HFFc6 (cell line): ENCODE measurements at places on chromosomes 12 and 14. TPM values are rescaled to one million over a fixed set of nuclear protein-coding genes. Genes with fewer than 3 reads are reported as not detected.

- H3K4me1 ChIP-seq = no peaks in the 10 kb centered on the region
- H3K36me3 ChIP-seq = peaks cover 5% of the 10 kb centered on the region
- no peak for DNase-seq
- no peaks in the 10 kb centered on the region for H3K27me3 ChIP-seq
- no peak overlapping the region for H3K4me3 ChIP-seq
- H3K27ac ChIP-seq = no peak overlapping the region
Observed at GRCh38 chr14:62546862-62547474, 498.3 kb downstream of the KCNH5 start.

- H3K27ac ChIP-seq = no peak overlapping the region
- no peak overlapping the region for H3K4me3 ChIP-seq
- peaks cover 59% of the 10 kb centered on the region for H3K27me3 ChIP-seq
- DNase-seq = no peak
Observed at GRCh38 chr12:52767427-52767826, 9.7 kb downstream of the KRT76 start.

- peaks cover 12% of the 10 kb centered on the region for H3K4me1 ChIP-seq
Observed at GRCh38 chr12:49568442-49569162, 660 bp upstream of the MCRS1 start.

Gene HELB
- total RNA-seq = 1.3 to 2.1 TPM (median 1.8 TPM) in 3 replicates

DNA sequence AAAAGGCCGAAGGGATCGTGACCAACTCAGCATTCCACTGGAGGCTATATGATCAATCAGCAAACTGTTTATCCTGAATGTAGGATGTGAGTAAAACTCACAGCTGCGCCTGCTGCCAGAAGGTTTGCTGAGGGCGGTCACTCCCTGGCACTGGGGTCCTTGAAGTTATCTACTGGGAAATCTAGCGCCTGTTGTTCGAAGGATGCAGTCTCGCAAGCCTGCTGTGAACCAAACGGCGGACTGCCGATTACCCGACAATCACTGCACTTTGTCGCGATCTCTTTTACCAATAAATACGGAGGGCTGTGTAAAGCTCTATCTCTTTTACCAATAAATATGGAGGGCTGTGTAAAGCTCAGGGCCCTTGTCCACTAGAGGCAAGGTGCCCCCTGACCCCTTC is 12.9 kb downstream of the DDX51 start:
- H3K27ac ChIP-seq = no peak overlapping the region
- H3K27me3 ChIP-seq = no peaks in the 10 kb centered on the region; the same call in none of the 2 replicates
- no peaks in the 10 kb centered on the region for H3K4me1 ChIP-seq
- peaks cover 32% of the 10 kb centered on the region for H3K36me3 ChIP-seq
- DNase-seq = no peak

GRCh38 chr12:93333828-93334227 is 43.9 kb upstream of the NUDT4 start:
- H3K4me3 ChIP-seq = no peak overlapping the region
- no peak for DNase-seq
- no peak overlapping the region for H3K27ac ChIP-seq

DNA sequence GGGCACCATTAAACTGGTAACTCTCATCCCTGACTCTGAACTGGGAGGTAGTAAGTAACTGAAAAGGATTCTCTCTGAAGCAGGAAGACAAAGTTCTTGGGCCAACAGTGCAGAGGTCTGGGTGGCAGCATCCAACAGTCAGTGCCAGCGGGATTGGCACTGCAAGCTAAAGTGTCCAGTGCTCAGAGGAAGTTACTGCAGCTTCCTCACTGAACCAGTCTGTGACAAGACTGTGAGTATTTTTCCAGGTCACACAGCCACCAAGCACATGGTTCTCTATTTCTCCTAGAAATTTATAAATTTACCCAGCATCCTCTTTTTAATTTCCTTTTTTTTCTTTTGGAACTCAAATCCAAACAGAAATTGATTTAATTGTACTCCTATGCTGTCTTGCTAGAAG is 81.6 kb upstream of the FAR2 start:
- peaks cover 3% of the 10 kb centered on the region; the same call in 1 of the 2 replicates for H3K27me3 ChIP-seq
- H3K36me3 ChIP-seq = no peaks in the 10 kb centered on the region
- H3K4me3 ChIP-seq = no peak overlapping the region
- DNase-seq = no peak
- no peak overlapping the region for H3K27ac ChIP-seq

Gene MANSC1
- 8.1 and 9.5 TPM in 2 replicates for total RNA-seq

DNA sequence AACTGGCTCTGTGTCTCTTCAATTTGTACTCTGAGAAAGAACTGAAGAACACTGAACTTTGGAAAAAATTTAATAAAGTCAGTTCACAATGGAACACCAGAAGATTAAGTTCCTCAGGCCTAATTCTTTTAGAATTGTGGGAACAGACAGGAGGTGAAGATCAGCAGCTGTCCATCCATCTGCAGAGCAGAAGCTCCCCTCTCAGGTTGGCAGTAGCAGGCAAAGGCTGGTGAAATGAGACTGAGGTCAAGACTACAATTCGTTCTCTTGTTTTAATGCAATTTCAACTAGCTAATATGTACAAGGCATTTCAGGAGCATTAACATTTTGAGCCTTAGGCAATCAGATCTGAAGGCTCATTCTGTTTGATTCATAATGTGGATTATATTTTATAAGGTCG is 10.3 kb upstream of the TRHDE start:
- H3K4me3 ChIP-seq = no peak overlapping the region
- H3K4me1 ChIP-seq = peaks cover 70% of the 10 kb centered on the region
- DNase-seq = no peak
- H3K27ac ChIP-seq = peak overlapping the region; percentile 38
- H3K27me3 ChIP-seq = no peaks in the 10 kb centered on the region; the same call in 1 of the 2 replicates

GRCh38 chr14:105093431-105094192 is 28.4 kb upstream of the GPR132 start:
- H3K4me3 ChIP-seq = peak overlapping the region; percentile 77
- H3K36me3 ChIP-seq = no peaks in the 10 kb centered on the region
- peaks cover 29% of the 10 kb centered on the region for H3K4me1 ChIP-seq
- DNase-seq = peak; percentile 67
- no peaks in the 10 kb centered on the region; the same call in 1 of the 2 replicates for H3K27me3 ChIP-seq

DNA sequence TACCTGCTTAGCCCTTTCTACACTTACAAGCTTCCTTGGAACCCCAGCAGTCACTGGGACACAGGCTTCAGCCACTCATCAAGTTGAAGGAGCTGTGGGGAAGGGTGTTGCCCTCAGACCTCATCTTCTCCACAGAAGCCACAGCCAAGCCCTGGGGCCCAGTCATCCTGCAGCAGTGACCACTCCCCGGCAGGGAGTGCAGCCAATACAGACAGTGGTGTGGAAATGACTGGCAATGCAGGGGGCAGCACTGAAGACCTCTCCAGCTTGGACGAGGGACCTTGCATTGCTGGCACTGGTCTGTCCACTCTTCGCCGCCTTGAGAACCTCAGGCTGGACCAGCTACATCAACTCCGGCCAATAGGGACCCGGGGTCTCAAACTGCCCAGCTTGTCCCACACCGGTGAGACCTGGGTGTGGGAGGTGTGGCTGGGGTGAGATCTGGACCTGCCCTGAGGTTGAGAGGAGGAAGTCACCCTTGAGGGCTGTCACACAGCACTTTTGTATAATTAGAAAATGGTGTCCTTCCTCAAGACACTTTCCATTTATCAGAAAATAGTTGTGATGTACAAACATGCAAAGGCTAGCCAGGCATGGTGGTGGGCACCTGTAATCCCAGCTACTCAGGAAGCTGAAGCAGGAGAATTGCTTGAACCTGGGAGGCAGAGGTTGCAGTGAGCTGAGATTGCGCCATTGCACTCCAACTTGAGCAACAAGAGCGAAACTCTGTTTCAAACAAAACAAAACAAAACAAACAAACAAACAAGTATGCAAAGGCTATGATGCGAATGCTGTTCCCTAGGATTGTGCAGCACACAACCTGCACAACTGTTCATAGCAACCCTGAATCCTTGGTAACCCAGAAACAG is 9.9 kb downstream of the GLI1 start:
- no peak for DNase-seq
- no peaks in the 10 kb centered on the region for H3K4me1 ChIP-seq
- no peaks in the 10 kb centered on the region; the same call in 1 of the 2 replicates for H3K36me3 ChIP-seq
- H3K27me3 ChIP-seq = peaks cover 30% of the 10 kb centered on the region
- H3K4me3 ChIP-seq = no peak overlapping the region

- no peak for DNase-seq
- H3K36me3 ChIP-seq = peaks cover 53% of the 10 kb centered on the region
- no peak overlapping the region for H3K4me3 ChIP-seq
- peaks cover 19% of the 10 kb centered on the region for H3K4me1 ChIP-seq
Observed at GRCh38 chr12:45363903-45364302, 148.0 kb downstream of the ANO6 start.

Gene PROX2
- not detected in 3 replicates for total RNA-seq

GRCh38 chr12:66803930-66804329 is 125.1 kb upstream of the GRIP1 start:
- DNase-seq = no peak
- H3K27ac ChIP-seq = no peak overlapping the region
- no peak overlapping the region for H3K4me3 ChIP-seq
- no peaks in the 10 kb centered on the region for H3K36me3 ChIP-seq
- peaks cover 2% of the 10 kb centered on the region; the same call in 1 of the 2 replicates for H3K27me3 ChIP-seq
- H3K4me1 ChIP-seq = no peaks in the 10 kb centered on the region

GRCh38 chr14:81344481-81345160 is 55.5 kb downstream of the STON2 start:
- H3K27me3 ChIP-seq = peaks cover 3% of the 10 kb centered on the region; the same call in 1 of the 2 replicates
- H3K36me3 ChIP-seq = no peaks in the 10 kb centered on the region
- no peak overlapping the region for H3K4me3 ChIP-seq
- no peak for DNase-seq
- no peaks in the 10 kb centered on the region for H3K4me1 ChIP-seq

GRCh38 chr12:5451251-5451650 is 19.3 kb downstream of the NTF3 start:
- DNase-seq = no peak
- peaks cover 6% of the 10 kb centered on the region for H3K27me3 ChIP-seq
- no peak overlapping the region for H3K27ac ChIP-seq
- H3K4me3 ChIP-seq = no peak overlapping the region

- H3K4me3 ChIP-seq = no peak overlapping the region
- H3K27ac ChIP-seq = no peak overlapping the region
- peaks cover 10% of the 10 kb centered on the region for H3K36me3 ChIP-seq
- no peaks in the 10 kb centered on the region; the same call in none of the 2 replicates for H3K27me3 ChIP-seq
Observed at GRCh38 chr12:56304872-56305590, 4.9 kb upstream of the CS start.

Gene FOXA1
- 0.36 to 7.6 TPM (median 0.78 TPM) in 3 replicates for total RNA-seq
